ENCODE measurements at places on chromosomes 6 and 20.
A peak's percentile ranks its signal among the peaks of the same experiment; 100 is the strongest.

- peak; percentile 11 for DNase-seq
Observed at GRCh38 chr6:46940433-46941226, 18.9 kb upstream of the ADGRF5 start.

- no peak for DNase-seq
Observed at GRCh38 chr6:156767603-156768467, 9.3 kb upstream of the ARID1B start.

DNA sequence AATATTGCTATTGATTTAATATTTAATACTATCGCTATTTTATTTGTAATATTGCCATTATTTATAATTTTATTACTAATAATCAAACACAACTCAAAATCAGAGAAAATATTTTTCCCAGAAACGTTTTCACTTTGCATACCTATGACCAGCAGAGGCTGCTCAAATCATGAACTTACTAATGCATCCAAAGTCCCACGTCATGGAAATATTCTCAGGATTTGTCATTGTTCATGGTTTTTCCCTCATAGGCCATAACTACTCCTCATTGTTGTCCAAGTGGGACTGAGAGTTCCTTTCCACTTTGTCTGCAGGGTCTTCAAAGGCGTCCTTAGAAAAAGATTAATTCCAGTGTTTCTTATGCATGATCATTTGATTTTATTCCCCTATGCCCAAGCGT is 344.8 kb downstream of the THBS2 start:
- no peak for DNase-seq

- no peak for DNase-seq
Observed at GRCh38 chr6:42220807-42221206, 3.1 kb upstream of the MRPS10 start.

DNA sequence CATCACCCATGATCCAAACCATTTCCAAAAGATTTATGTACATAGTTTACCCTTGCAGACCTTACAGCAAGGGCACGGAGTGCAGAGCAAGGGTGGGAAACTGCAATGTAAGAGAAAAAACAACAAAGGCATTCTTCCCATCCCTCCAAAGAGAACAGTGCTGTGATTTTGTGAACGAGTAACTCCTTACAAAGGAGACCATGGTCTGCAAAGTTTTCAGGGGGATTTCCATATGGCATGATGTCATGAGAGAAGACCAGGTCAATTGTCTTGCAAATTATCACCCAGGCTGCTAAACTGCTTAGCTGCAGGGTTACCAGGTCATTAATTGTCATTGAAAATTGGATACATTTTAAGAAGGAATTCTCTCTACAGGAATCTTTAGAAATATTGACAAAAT is 58.3 kb downstream of the LAMP5 start:
- no peak for DNase-seq

GRCh38 chr6:97059473-97059872 is 134.9 kb downstream of the KLHL32 start:
- DNase-seq = peak; percentile 31

GRCh38 chr20:31815408-31816188 is 3.6 kb upstream of the MYLK2 start:
- no peak for DNase-seq

- DNase-seq = peak; percentile 87
Observed at GRCh38 chr6:98845211-98846020, 11.0 kb downstream of the POU3F2 start.

DNA sequence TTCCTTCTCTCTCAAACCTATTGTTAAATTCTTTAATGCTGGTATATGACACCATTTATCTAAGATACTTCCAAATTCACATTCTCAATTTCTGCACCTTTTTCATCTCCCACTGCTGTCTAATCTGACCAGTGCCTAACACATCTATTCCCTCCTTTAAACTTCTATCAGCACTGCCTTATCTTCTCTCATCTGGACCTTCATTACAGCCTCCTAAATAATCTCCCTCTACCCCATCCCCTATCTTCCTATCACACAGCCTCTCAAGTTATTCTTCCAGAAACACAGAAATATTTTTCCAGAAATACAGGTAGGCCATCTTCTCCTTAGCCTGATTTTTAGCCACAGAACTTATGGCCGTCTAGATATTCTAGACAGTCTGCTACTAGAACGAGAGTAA is 5.5 kb downstream of the DTNBP1 start:
- DNase-seq = no peak

DNA sequence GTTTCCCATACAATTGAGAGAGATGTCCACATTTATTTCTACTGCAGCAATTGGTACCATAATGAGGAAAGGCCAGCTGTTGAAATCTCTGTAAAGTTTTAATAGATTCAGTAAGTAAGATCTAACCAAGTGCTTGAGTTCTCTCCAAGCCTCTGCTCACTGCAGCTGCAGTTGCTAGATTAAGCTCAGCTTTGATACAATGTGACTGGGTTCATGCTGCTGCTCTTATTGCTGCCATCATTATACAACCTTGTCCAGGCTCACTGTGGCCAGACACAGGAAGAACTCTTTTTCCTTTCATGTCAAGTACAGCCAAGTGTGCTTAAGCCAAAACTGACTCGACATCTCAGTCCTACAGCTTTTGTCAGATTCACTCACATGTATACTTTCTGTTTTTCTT is 423.5 kb downstream of the GJA1 start:
- DNase-seq = no peak

DNA sequence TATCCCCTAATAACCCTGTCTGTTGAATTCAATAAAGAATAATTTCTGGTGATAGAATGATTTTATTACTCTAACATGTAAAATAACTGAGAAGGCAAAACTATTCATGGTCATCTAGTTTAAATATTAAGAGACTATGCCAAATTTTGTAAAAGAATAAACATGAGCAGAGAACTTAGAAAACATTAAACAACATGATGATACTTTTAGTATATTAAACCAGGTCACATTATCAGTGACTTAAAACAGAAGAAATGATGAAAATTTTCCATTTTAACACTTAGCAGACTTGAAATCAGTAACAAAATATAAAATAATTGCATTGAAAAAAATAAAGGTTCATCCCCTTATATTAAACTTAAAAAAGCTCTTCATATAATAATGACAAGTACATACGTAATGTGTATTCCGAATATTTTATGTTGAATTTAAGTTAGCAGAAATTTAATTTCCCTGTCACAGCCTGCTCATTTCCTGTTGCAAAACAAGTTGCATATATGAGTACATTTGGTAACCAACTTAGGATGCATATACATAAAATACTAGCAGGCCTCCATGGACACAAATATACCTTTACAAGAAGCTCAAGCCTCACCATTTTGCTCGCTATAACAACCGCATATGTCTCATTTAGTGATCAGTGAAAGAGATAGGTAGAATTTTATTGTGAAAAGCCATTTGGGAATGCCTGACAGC is 40.6 kb downstream of the DTNBP1 start:
- DNase-seq = no peak

DNA sequence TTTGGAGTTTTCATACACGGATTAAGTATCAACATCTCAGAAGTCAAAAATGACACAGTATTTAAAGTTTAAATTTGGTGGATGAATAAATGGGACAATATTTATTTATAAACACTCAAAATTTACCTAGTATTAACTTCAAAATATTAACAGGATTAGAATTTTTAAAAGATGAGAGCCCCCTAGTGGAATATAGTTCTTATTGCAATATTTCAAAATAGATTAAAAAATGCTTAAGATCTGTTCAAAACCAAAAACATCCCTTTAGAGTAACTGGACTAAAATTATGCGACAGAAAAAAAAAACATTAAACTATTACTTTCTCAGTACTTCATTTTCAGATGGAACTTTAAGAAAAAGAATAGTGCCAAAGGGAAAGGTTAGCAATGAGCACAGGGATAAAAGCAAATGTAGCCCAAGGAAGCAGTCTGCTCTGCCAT is 56.6 kb downstream of the SNX14 start:
- DNase-seq = no peak

GRCh38 chr6:159969921-159970320 is 1.0 kb downstream of the IGF2R start:
- peak; percentile 56 for DNase-seq

- no peak for DNase-seq
Observed at GRCh38 chr6:30656513-30656912, 9.6 kb downstream of the C6orf136 start.

Measured in NCI-H1105 (cell line).